G401 (cell line): ENCODE measurements at places on chromosomes 4 and X.

DNA sequence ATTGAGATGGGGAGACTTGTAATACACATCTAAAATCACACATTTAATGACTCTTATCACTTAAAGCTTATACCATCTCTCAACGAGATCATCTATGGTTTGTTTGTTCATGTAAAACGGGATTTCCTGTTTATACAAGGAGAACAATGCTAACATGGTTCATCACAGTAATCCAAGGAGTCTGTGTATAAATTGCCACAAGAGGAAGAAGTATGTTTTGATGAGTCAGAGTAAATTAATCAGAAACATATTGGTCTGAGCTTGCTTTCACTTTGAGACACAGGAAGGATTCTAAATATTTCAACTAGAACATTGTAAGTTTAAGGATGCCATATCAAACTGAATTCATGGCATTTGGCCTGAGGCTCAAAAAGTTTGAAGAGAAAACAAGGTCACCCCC lies 594.1 kb downstream of the GLUD2 start:
- DNase-seq, result no peak

GRCh38 chrX:55839485-55839884 lies 121.9 kb downstream of the RRAGB start:
- DNase-seq, result no peak

GRCh38 chr4:89026542-89026941 lies 30.4 kb downstream of the FAM13A start:
- no peak for DNase-seq

DNA sequence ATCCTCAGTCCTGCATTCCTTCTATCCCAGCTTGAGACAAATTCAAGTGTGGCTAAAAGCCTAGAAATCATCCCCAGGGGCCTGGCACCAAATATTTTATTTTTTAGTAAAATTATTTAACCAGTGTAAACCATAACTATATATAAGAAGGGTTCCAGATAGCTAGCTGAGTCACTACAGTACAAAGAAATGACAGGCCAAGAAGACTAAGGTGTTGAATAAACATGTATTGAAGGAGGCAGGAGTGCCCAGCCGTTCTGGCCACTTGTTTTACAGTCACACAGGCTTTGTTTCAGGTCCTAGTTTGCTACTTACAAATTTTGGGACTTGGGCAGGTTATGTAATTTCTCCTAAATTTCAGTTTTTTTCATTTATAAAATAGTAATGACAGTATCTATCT lies 225.9 kb upstream of the PITX2 start:
- DNase-seq, result no peak

DNA sequence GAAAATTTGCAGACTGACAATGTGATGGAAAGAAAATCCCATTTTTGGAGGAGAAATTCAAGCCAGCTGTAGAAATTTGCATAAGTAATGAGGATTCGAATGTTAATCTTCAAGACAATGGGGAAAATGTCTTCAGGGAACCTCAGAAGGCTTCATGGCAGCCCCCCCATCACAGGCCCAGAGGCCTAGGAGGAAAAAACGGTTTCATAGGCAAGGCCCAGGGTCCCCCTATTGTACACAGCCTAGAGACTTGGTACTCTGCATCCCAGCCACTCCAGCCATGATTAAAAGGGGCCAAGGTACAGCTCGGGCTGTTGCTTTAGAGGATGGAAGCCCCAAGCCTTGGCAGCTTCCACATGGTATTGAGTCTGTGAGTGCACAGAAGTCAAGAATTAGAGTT lies 303.6 kb upstream of the PCDH7 start:
- DNase-seq, result no peak

DNA sequence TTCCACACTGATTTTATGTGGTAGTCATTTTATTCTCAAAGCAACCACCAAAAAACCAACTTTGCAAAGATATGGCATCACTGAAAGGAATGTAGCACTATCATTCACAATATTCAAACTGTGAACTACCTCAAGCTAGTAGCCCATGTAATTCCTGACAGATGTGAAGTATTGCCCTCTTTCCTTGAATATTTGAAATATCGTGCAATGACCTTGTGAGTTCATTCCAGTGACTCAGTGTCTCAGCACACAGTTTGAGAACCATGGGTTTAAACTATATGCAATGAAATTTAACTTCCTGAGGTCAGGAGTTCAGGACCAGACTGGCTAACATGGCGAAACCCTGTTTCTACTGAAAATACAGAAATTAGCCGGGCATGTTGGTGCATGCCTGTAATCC lies 20.9 kb upstream of the IQCM start:
- DNase-seq, result no peak

- DNase-seq, result no peak
Measured at GRCh38 chrX:109372291-109372690, 109.6 kb downstream of the GUCY2F start.

- DNase-seq, result peak; percentile 68
Measured at GRCh38 chrX:135185795-135186443, 14.7 kb upstream of the CT55 start.

DNA sequence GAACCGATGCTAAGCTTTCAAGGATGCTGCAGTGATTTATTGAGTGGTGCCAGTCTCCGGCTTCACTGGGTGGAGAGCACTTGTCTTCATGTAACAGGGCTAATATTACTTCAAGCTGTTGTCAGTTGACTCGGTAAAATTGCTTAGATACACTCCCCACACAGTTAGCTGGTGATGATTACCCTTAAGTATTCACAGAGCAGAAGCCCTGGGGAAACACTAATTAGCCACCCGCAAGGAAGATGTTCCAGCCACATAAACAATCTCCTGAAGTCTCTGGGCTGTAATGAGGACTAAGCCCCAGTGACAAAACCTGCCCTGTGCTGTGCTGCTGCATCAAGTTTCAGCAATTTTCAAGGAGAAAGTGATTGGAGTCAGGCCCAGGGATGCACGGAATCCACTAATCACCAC lies 37.3 kb upstream of the GK2 start:
- no peak for DNase-seq

DNA sequence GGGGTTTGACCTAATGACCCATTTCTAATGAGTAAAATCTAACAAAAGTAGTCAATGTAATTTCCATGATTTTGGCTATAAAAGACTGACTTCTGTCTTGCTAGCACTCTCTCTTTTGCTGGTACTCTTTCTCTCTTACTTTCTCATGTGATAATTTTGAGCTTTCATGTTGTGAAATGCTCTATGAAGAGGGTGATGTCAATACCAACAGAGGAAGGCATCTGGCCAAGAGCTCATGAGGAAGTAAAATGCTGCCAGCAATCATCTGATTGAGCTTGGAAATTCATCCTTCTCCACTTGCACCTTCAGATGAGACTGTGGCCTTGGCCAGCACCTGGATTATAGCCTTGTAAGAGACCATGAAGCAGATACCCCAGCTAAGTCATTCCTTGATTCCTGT lies 347.7 kb downstream of the HS3ST1 start:
- DNase-seq, result no peak

GRCh38 chr4:110503270-110504083 lies 27.5 kb downstream of the ENPEP start:
- DNase-seq, result no peak

- no peak for DNase-seq
Measured at GRCh38 chr4:83440148-83440814, 15.3 kb downstream of the HELQ start.

- peak; percentile 73 for DNase-seq
Measured at GRCh38 chr4:186144198-186144945, 39.9 kb downstream of the FAM149A start.
